ENCODE measurements at places on chromosomes 12 and 14.

GRCh38 chr12:64225626-64226025, 3.5 kb upstream of the KICS2 start:
- no peak for DNase-seq

GRCh38 chr12:92199819-92200576, 54.4 kb upstream of the BTG1 start:
- no peak for DNase-seq

- DNase-seq = no peak
These were observed 210.8 kb upstream of the FLRT2 start for GRCh38 chr14:85319101-85319500.

GRCh38 chr12:110686294-110686903, 2.5 kb downstream of the HVCN1 start:
- no peak for DNase-seq

DNA sequence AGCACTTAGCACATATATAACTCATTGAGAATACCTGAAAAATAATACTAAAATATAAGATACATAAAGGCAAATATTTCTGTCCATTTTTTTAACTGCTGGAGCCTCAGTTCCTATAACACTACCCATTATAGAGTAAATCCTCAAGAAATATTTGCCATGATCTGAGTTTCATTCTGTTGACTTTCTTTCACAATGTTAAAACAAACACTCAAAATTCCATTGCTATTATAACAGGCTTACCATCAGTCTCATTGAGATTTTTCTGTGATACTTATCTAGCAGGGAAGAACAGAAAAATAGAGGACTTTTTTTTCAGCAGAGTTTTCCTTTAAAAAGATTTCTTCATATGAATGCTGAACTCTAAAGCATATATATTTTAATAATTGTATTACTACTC, 24.5 kb downstream of the LMO3 start:
- DNase-seq = no peak

- no peak for DNase-seq
These were observed 761.6 kb downstream of the BCL11B start for GRCh38 chr14:98510392-98510791.

- no peak for DNase-seq
These were observed 37.5 kb downstream of the CHST11 start for GRCh38 chr12:104494137-104494792.

DNA sequence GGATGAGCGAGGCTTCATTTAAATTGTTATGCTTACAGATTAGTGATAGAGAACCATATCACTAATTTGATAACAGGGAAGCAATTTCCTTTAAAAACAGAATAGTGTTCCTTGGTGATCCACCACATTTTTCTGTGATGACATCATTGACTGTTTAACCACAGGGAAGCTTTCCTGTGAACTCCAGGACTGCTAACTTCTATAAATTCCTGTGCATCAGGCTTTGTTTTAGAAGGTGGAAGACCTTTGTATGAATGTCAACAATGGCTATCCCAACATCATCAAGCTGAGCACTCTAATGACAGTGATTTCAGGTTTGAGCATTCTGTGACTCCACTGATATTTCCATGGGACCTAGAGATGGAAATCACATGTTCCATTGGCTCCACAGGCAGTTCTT, 177.1 kb downstream of the RMST start:
- DNase-seq = no peak

DNA sequence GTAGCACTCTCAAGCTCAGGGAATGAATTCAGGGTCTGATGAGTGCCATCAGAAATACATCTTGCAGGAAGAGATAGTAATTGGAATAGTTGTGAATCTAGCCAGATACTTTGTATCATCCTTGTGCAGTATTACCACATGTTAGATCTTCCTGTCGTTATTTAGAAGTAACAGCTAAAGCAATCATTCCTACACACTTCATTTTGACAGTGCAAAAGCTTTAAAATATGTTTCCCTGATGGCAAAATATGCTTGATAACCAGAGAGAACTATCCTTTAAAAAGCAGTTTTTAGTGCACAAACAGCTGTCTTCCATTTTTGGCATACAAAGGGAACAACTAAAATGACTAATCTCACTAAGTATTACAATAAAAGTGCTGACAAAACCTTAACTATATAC, 149.5 kb upstream of the SLC38A2 start:
- DNase-seq = no peak

GRCh38 chr12:28709986-28710685, 438.9 kb upstream of the FAR2 start:
- no peak for DNase-seq

- no peak for DNase-seq
These were observed 29.4 kb upstream of the GPR68 start for GRCh38 chr14:91273885-91274273.

- DNase-seq = no peak
These were observed 8.6 kb upstream of the KRT8 start for GRCh38 chr12:52913431-52913821.

GRCh38 chr14:82080370-82080769, 546.7 kb upstream of the SEL1L start:
- no peak for DNase-seq

- no peak for DNase-seq
These were observed 198.9 kb upstream of the SFSWAP start for GRCh38 chr12:131511803-131512561.

DNA sequence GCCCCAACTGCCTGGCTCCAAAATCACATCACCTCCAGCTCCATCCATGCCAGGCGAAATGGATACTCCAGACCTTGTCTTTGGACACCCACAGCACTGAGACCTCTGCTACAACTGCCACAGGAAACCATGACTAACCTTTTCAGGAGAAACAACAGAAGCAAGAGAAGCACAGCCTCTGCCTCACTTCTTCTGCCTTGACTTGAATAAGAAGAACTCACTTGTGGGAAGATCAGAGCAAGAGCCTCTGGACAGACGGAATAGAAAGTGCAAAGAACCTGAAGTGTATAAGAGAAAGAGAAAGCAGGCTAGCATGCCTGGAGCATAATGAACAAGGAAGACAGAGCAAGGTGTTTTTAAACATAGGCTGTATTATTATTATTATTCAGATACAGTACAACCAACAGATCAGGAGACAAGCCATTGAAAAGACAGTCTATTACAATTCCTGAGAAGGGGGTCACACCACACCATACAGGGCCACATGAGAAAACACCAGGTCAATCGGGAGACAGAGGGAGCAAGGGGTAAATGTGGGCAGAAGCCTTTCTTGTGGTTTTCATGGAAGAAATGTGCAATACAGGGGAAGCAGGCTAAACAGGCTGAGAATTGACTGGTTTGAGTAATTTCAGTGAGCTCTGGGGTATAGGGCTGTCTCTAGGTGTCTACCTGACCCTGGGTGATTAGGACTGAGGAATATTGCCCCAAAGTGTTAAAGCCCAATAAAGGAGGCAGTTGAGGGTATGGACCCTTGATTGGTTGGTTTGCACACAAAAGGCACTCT, 7.4 kb upstream of the OR10P1 start:
- no peak for DNase-seq

All from A549 (cell line).